ENCODE measurements at places on chromosomes 1 and 21. TPM values are rescaled to one million over a fixed set of nuclear protein-coding genes. Genes with fewer than 3 reads are reported as not detected.

The PROX1 gene
- 56.4 TPM for total RNA-seq

The A3GALT2 gene
- total RNA-seq = not detected

The GCSAML gene
- total RNA-seq = not detected

The HRNR gene
- not detected for total RNA-seq

The ZNF281 gene
- 16.2 TPM for total RNA-seq

The UBXN10 gene
- total RNA-seq = not detected

The NEK2 gene
- total RNA-seq = 18.5 TPM

The FAM229A gene
- total RNA-seq = 1.4 TPM

The C1QC gene
- not detected for total RNA-seq

The ITLN2 gene
- total RNA-seq = not detected

GRCh38 chr1:172887162-172887561 is 163.6 kb downstream of the TNFSF18 start:
- no peak for DNase-seq

DNA sequence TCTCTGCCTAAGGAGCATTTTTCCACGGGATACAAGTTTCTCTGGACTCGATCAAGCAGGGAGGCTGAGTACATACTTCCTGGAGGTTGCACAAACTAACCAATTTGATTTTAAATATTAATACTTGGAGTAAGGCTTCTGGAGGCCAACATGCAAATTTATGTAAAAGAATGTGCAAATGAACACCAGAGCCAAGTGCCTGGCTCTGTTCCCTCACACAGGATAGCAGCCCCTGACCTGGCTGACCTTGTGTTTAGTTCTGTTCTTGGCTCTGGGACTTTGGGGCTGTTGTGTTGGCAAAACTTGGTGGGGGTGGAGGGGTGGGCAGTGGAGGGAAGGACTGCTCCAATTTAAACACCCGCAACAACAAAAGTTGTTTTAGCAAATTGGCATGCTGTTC is 34.2 kb downstream of the CNIH3 start:
- DNase-seq = no peak

DNA sequence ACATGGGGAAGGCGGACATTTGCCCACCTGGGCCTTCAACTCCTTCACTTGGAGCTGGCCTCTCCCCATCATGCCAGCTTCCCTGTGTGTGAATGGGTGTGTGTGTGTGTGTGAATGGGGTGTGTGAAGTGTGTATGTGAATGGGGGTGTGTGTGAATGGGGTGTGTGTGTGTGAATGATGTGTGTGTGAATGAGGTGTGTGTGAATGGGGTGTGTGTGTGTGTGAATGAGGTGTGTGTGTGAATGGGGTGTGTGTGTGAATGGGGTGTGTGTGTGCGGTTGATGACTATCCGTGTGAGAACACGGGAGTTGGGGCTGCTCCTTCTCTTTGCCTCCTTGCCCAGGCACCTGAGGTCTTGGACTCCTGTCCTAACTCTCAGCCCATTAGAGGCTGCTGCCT is 9.6 kb downstream of the MFSD2A start:
- DNase-seq = no peak

DNA sequence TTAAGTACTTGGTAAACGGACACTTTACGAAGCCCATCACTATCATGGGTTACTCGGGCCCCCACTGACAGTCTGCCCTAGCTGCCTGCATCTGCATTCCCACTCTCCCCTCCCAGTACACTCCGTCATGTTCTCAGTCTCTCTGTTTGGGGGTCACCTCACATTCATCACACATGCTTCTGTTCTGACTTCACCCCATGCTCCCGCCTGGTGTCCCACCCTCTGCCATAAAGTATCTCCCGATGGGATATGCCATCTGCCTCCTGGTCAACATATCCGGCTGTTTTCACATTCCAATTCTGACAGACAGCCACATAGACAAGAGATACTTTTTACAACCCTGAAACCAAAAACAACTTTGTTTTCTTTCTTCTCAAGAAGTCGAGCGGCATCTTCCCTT is 1.0 kb downstream of the OLFML2B start:
- DNase-seq = no peak

DNA sequence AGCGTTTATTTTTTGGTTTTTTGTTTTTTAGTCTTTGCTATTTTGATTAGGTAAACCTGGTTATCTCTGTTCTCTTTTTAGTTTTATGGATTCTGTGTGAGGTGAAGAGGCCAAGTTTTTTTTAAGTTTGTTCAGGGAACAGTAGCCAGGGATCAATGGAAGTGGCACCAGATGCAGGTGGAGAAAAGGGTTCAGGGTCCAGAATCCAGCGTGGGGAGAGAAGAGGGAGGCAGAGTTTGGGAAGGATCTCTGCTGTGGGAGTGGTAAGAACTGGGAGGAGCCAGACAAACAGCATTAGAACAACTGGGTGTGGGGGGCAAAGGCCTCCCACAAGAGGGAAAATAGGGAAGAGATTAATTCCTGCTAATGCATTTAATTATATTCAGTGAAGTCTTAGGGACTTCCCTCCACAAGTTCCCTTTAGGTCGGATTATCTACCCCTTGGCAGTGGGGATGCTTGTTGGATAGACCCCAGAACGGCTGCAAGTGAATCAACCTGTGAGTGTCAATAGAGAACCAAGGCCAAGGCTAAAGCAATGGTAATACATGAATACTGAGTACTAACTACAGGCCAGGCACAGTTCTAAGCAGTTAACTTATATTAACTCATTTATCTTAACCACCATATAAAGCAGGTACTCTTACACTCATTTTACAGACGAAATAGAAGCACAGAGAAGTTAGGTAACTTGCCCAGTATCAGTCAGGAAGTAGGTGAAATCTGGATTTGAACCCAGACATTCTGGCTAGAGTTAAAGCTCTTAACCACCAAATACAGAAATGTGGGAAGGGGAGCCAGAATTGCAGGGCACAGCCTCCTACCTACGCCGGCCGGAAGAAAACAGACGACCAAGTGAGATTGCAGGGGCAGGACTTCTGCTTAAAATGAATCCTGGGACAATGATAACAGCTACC is 498 bp downstream of the GNAT2 start:
- DNase-seq = no peak

- DNase-seq = no peak
These were observed 1371.0 kb downstream of the KCNT2 start for GRCh38 chr1:195236991-195237889.

DNA sequence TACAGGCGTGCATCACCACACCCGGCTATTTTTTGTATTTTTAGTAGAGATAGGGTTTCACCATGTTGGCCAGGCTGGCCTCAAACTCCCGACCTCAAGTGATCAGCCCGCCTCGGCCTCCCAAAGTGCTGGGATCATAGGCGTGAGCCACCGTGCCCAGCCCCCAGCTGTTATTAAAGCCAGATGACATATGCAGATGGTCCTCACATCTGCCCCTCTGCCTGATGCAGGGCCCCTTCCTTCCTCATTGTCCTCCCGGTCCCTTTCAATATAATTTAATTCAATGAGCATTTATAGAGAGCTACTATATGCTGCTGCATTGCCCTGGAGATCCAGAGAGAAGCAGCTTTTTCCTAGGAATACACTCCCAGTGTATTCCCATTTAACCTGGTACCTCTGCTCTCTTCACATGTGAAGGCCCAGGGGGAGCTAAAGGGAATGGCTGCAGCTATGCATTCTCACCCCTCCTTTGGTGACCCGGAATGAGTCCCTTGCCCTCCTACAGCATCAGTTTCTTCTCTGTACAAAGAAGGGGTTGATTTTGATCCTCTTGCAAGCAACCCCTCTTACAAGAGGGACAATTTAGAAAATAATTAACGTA is 55.6 kb downstream of the L1TD1 start:
- no peak for DNase-seq

GRCh38 chr1:53086491-53087070 is 24.6 kb downstream of the PODN start:
- DNase-seq = no peak

DNA sequence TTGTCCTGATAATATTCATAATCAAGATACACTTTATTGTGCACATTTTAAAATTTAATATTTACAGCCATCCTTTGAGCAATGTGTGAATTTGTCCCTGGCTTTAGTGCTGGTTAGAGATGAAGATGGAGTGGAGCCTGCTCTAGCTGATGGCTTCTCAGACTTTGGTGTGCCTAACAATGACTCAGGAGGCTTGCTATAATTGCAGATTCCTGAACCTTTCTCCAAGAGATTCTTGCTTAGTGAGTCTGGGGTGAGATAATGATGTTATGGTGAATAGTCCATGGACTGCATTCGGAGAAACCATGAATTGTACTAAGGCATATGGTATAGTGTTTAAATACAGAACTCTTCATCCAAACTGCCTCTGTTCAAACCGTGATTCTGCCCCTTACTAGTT is 307.1 kb downstream of the PAPPA2 start:
- DNase-seq = no peak

GRCh38 chr1:112021263-112021662 is 31.8 kb upstream of the KCND3 start:
- no peak for DNase-seq

DNA sequence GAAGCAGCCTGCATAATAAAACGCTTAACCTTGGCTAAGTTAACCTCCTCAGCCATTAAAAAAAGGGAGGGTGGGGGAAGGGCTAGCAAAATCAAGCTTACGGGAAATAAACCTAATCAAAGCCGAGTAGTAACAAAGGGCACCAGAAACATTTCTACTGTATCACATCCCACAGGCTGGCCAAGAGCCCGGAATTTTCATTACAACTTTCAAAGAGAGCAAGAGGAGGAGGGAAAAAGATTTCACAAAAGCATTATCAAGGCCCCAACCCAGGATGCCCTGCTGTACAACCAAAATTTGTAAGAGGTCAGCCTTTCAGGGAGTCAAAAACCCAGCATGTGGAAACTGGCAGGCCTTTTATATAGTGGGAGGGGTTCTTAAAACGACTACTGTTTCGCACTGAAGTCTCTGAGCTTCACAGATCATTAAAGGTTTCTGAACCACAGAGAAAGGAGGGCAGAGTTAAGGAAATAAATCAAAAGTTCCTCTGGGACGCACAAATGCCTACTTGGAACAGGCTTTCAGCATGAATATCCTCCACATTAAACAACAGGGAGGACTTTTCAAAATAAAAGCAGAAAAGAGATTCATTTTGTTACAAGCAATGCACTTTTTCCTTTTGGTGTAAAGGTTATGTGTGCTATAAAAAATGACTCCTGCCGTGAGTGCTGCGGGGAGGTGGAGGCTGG is 90.4 kb downstream of the SLC45A1 start:
- peak; percentile 84 for DNase-seq

GRCh38 chr1:212437179-212437798 is 4.6 kb downstream of the NENF start:
- no peak for DNase-seq

GRCh38 chr1:110213143-110213540 is 3.0 kb downstream of the KCNC4 start:
- DNase-seq = no peak

DNA sequence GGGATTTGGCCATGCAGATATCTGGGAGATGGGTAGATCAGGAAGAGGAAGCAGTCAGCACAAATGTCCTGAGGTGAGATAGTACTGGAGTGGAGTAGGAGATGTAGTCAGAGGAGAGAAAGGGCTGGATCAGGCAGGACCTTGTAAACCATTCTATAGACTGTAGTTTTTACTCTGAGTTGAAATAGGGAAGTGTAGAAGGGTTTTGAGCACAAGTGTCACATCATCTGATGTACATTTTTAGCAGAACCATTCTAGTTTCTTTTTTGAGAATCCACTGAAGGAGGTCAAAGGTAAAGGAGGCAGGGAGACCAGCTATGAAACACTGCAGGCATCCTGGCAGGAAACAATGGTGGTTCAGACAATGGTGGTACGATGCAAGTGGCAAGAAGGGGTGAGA is 194.6 kb upstream of the RRP15 start:
- DNase-seq = no peak

GRCh38 chr1:209569455-209570207 is 13.9 kb upstream of the CAMK1G start:
- DNase-seq = peak; percentile 62

GRCh38 chr1:206769304-206769731 is 1.3 kb upstream of the IL19 start:
- no peak for DNase-seq

DNA sequence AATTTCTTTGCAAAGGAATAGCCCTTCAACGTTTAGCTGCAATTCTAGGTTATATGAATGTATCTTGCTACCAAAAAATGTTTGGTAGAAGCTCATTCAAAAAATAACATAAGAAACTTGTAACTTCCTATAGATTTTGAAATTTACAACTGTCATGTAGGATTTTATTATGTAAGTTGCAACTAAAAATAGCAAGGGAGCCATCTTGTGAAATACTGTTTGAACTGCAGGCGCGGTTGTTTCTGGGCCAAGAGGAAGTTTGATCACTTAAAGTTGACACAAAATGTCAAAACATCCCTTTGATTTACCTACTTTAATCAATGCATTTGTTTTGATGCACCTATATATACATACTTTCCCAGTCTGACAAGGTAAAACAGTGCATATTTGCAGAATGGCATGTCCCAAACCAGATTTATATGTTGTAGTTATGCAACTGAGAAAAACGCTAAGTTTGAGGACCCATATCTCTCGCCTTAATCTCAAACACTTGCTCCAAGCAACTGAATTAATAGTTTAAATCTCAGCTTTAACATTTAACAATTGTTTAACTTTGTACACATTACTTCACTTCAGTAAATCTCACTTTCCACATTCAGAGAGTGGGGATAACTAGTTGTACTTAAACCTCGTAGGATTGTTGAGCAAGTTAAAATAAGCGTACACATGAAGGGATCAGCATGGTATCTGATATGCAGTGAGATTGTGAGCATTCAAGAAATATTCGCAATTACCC is 63.9 kb downstream of the KCNK2 start:
- peak; percentile 1 for DNase-seq

DNA sequence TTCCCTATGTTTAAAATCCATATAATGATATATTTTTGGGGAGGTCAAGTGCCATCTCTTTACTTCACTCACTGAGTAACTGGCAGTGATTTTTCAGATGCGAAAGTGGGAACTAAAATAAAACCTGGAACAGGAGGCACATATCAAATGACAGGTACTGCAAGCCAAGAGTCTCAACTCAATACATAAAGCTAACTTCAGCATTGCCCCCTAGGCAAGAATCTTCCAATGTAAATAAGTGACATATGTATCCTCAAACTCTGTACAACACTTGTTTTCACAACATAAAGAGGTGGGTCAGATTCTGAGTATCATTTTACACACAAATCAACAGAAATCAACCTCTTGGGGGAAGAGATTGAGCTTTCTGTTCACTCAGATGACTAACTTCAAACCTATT is 18.1 kb downstream of the DCAF8 start:
- DNase-seq = no peak

DNA sequence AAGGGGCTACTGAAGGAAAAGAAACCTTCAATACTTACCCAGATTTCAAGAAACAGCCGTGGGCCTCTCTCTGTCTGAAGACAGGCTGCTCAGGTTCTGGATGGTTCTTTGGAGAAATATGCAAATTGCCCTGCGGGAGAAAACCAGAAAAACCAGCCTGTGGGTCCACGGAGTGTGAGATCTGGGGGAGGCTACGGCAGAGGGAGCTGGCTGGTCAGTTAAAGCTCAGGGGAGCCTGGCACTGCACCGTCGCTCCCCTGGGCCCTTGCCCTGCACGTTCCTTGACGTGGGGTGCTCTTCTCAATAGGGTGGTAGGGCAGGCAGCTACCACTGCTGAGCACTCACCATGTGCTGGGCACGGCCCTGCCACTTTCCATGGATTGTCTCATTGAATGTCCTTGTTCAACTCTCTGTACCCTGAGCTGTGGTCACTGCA is 12.7 kb downstream of the TMCO4 start:
- no peak for DNase-seq
